Glutamatergic neuron (in vitro differentiated cells): ENCODE measurements at places on chromosomes 12 and 14.

GRCh38 chr14:85533861-85534291 is 3.9 kb downstream of the FLRT2 start:
- H3K27me3 ChIP-seq = peaks cover 28% of the 10 kb centered on the region
- DNase-seq = peak; percentile 70
- no peaks in the 10 kb centered on the region for H3K36me3 ChIP-seq
- peaks cover 24% of the 10 kb centered on the region for H3K4me1 ChIP-seq
- H3K27ac ChIP-seq = peak overlapping the region; percentile 88
- peak overlapping the region; percentile 95 for H3K4me3 ChIP-seq

DNA sequence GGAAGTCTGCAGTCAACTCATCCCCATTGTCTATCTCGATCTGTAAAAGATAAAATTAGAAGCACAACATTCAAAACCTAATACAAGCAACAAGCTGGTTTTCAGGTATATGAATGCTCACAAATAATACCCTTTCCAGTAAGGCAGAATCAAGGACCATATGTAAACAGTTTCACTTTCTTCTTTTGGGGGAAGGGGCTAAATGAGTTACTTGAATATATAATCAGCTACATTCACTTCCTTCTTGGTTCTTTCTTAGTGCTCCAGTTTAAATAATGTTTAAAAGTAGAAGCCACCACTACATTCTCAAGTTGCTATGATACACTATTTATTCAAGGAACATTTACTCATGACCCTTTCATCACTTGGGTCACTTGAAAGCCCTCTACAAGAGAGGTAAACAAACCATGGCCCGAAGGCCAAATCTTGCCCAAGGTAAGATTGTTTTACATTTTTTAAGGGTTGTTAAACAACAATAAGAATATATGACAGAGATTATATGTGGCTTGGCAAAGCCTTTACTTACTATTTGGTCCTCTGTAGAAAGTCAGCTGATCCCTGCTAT is 10.3 kb downstream of the TWF1 start:
- no peaks in the 10 kb centered on the region for H3K36me3 ChIP-seq
- H3K27me3 ChIP-seq = peaks cover 1% of the 10 kb centered on the region
- no peak overlapping the region for H3K27ac ChIP-seq
- no peak overlapping the region for H3K4me3 ChIP-seq
- no peak for DNase-seq
- no peaks in the 10 kb centered on the region for H3K4me1 ChIP-seq

- H3K27me3 ChIP-seq = peaks cover 6% of the 10 kb centered on the region
- no peaks in the 10 kb centered on the region for H3K4me1 ChIP-seq
- H3K4me3 ChIP-seq = no peak overlapping the region
- H3K36me3 ChIP-seq = no peaks in the 10 kb centered on the region
- DNase-seq = no peak
- H3K27ac ChIP-seq = no peak overlapping the region
Observed at GRCh38 chr12:47270782-47271664, 191.3 kb upstream of the AMIGO2 start.

- DNase-seq = no peak
- H3K4me1 ChIP-seq = peaks cover 25% of the 10 kb centered on the region
- no peak overlapping the region for H3K27ac ChIP-seq
Observed at GRCh38 chr14:89365061-89365801, 51.8 kb downstream of the FOXN3 start.

- no peak for DNase-seq
- H3K27me3 ChIP-seq = peaks cover 7% of the 10 kb centered on the region
- H3K36me3 ChIP-seq = peaks cover 6% of the 10 kb centered on the region
- peaks cover 10% of the 10 kb centered on the region for H3K4me1 ChIP-seq
Observed at GRCh38 chr12:49017891-49018260, 700 bp downstream of the PRKAG1 start.

DNA sequence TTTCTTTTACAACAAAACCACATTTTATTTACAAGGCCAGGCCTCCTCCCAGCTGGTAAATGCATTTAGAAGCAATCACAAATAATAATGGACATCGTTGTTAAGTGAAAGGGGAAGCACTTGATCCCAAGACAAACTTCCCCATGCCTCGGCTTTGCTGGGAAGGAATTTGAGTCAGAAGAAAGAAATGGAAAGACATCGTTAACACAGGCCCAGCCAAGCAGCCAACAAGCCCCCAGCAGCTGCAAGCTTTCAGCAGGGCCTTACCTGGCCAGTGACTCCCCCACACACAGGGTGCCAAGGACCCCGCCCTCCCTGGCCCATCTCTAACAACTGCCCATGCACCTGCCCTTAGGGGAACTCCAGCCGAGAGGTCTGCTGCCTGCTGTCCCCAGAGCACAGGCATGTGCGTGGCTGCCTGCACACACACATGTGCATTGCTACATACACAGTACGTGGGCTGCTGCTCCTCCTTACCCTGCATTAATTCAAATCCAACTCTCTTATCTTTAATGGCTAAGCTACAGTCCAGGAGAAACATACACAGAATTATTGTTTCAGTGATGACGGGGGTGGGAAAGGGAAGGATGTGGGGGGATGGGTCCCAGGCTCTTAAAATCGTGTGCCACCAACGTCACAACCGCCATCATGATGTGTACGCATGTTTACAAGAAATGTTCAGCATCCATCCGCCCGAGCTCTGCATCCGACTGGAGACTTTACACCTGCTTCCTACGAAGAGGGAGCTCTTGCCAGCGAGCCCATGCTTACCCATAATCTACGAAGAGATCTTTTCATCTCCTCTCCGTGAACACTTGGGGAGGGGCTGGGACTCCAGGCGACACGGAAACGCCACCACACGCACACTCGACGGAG is 9.8 kb downstream of the BCL11B start:
- H3K27me3 ChIP-seq = no peaks in the 10 kb centered on the region
- H3K4me1 ChIP-seq = peaks cover 27% of the 10 kb centered on the region
- no peak overlapping the region for H3K27ac ChIP-seq
- H3K36me3 ChIP-seq = no peaks in the 10 kb centered on the region
- H3K4me3 ChIP-seq = no peak overlapping the region

DNA sequence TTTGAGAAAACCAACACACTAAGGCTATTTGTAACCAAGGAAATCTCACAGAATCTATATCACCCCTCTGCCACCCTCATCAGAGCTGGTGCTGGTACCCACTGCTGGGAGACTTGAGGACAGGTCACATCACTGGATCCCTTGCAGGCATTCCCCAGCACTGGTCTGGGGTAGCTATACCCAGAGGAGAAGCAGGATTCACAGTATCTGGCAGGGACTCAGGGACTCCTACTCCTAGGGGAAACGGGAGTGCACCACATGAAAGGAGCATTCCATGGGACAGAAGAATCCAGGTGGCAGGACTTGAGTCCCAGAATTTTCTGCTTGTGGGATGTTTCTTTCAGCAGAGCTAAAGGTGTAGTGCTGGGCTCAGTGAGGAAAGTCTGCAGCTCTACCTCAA is 223.2 kb downstream of the ADGRD1 start:
- no peak for DNase-seq
- H3K27me3 ChIP-seq = no peaks in the 10 kb centered on the region
- H3K27ac ChIP-seq = no peak overlapping the region
- peaks cover 10% of the 10 kb centered on the region for H3K36me3 ChIP-seq

GRCh38 chr14:59463787-59464485 is 1.2 kb downstream of the GPR135 start:
- peak; percentile 20 for DNase-seq
- H3K27me3 ChIP-seq = no peaks in the 10 kb centered on the region
- no peaks in the 10 kb centered on the region for H3K36me3 ChIP-seq
- no peaks in the 10 kb centered on the region for H3K4me1 ChIP-seq

- no peaks in the 10 kb centered on the region for H3K36me3 ChIP-seq
- H3K27me3 ChIP-seq = no peaks in the 10 kb centered on the region
- no peak overlapping the region for H3K4me3 ChIP-seq
- no peak overlapping the region for H3K27ac ChIP-seq
- H3K4me1 ChIP-seq = peaks cover 14% of the 10 kb centered on the region
- no peak for DNase-seq
Observed at GRCh38 chr14:68553311-68553710, 239.6 kb downstream of the ZFP36L1 start.

GRCh38 chr12:103013741-103014300 is 56.3 kb downstream of the ASCL1 start:
- H3K27ac ChIP-seq = no peak overlapping the region
- H3K4me1 ChIP-seq = peaks cover 8% of the 10 kb centered on the region
- H3K4me3 ChIP-seq = no peak overlapping the region
- DNase-seq = no peak

GRCh38 chr14:101044741-101045140 is 141.2 kb upstream of the RTL1 start:
- H3K4me3 ChIP-seq = no peak overlapping the region
- H3K27me3 ChIP-seq = peaks cover 3% of the 10 kb centered on the region
- peaks cover 10% of the 10 kb centered on the region for H3K36me3 ChIP-seq

- H3K4me3 ChIP-seq = peak overlapping the region; percentile 99
- no peak for DNase-seq
- peaks cover 8% of the 10 kb centered on the region for H3K27me3 ChIP-seq
Observed at GRCh38 chr12:89706986-89707702, 1.5 kb downstream of the ATP2B1 start.

GRCh38 chr12:53677800-53678148 is 1.9 kb upstream of the ATP5MC2 start:
- H3K27ac ChIP-seq = peak overlapping the region; percentile 87
- no peaks in the 10 kb centered on the region for H3K36me3 ChIP-seq
- DNase-seq = no peak
- H3K27me3 ChIP-seq = peaks cover 4% of the 10 kb centered on the region

DNA sequence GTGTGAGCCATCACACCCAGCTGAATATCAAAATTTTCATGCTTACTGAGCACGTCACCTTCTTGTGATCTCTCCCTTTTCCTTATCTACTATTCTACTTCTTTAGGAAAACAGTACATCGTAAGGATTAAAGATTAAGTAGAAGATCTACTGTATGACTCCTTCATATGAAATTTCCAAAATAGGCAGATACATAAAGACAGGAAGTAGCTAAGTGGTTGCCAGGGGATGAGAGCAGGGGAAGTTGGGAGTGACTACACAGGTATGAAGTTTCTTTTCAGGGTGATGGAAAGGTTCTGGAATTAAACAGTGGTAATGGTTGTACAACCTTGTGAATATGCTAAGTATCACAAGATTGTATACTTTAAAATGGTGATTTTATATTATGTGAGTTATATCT is 36.5 kb upstream of the CERS5 start:
- no peak for DNase-seq
- H3K4me3 ChIP-seq = no peak overlapping the region
- H3K36me3 ChIP-seq = peaks cover 5% of the 10 kb centered on the region
- no peaks in the 10 kb centered on the region for H3K4me1 ChIP-seq
- no peaks in the 10 kb centered on the region for H3K27me3 ChIP-seq
- H3K27ac ChIP-seq = no peak overlapping the region

- no peak overlapping the region for H3K27ac ChIP-seq
- H3K4me3 ChIP-seq = no peak overlapping the region
- no peaks in the 10 kb centered on the region for H3K36me3 ChIP-seq
- no peak for DNase-seq
- H3K4me1 ChIP-seq = no peaks in the 10 kb centered on the region
Observed at GRCh38 chr14:84112589-84112988, 1417.4 kb upstream of the FLRT2 start.

DNA sequence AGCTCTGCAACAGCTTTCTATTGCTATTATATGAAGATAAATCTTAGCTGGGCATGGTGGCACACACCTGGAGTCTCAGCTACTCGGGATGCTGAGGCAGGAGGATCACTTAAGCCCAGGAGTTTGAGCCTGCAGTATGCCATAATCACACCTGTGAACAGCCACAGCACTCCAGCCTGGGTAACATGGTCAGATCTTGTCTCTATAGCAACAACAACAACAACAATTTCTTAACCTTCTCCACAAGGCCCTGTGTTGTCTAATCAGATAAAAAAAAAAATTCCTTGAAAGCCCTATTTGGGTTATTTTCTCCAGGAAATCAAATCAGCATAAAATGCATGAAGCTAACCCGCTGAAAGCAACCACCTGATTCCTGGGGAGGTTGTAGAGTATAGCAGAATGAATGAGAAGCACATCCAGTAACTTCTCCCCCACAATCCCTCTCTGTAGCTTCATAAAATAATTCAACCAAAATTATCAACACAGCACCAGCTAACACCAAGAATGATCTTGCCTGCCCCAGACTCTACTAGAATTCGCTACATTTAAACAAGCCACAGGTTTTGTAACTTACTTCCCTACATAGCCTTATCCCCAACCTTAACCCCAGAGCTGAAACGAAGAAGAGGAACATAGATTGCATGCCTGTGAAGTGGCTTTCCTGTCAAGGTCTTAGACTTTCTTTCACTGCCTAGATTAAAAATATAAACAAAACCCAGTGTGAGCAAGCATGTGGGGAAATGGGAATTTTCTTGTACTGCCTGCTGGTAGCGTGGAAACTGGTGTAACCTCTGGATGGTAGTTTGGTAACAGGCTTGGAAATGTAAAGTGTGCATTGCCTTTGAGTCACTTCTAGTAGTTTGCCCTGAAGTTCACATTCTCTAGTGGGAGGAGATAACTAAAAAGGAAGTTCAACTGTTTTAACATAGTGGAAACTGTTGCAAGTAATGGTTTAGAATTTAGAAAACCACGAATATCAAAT is 6.0 kb upstream of the STK38L start:
- H3K36me3 ChIP-seq = no peaks in the 10 kb centered on the region
- no peak for DNase-seq
- no peaks in the 10 kb centered on the region for H3K27me3 ChIP-seq
- H3K4me3 ChIP-seq = no peak overlapping the region
- no peak overlapping the region for H3K27ac ChIP-seq

- peaks cover 30% of the 10 kb centered on the region for H3K36me3 ChIP-seq
- DNase-seq = no peak
- H3K4me1 ChIP-seq = no peaks in the 10 kb centered on the region
- H3K4me3 ChIP-seq = no peak overlapping the region
- H3K27ac ChIP-seq = no peak overlapping the region
Observed at GRCh38 chr12:58000499-58000898, 59.1 kb downstream of the ATP23 start.

GRCh38 chr14:50762001-50762930 is 68.7 kb downstream of the NIN start:
- DNase-seq = no peak
- peaks cover 3% of the 10 kb centered on the region for H3K4me1 ChIP-seq
- H3K36me3 ChIP-seq = no peaks in the 10 kb centered on the region
- no peaks in the 10 kb centered on the region for H3K27me3 ChIP-seq

- peaks cover 17% of the 10 kb centered on the region for H3K4me1 ChIP-seq
- no peak overlapping the region for H3K27ac ChIP-seq
- no peak for DNase-seq
- H3K36me3 ChIP-seq = no peaks in the 10 kb centered on the region
- H3K27me3 ChIP-seq = peaks cover 15% of the 10 kb centered on the region
- H3K4me3 ChIP-seq = peak overlapping the region; percentile 82
Observed at GRCh38 chr12:5430641-5431603, 986 bp upstream of the NTF3 start.
